DMS 273 treated with DMSO at 0.1 percent for 48 hours (cell line): ENCODE measurements at places on chromosomes 16 and 17.
A peak's percentile ranks its signal among the peaks of the same experiment; 100 is the strongest.

GRCh38 chr16:20301840-20302239, 25.5 kb downstream of the GP2 start:
- DNase-seq = no peak

GRCh38 chr16:66399930-66400329, 27.2 kb upstream of the BEAN1 start:
- peak; percentile 10 for DNase-seq

DNA sequence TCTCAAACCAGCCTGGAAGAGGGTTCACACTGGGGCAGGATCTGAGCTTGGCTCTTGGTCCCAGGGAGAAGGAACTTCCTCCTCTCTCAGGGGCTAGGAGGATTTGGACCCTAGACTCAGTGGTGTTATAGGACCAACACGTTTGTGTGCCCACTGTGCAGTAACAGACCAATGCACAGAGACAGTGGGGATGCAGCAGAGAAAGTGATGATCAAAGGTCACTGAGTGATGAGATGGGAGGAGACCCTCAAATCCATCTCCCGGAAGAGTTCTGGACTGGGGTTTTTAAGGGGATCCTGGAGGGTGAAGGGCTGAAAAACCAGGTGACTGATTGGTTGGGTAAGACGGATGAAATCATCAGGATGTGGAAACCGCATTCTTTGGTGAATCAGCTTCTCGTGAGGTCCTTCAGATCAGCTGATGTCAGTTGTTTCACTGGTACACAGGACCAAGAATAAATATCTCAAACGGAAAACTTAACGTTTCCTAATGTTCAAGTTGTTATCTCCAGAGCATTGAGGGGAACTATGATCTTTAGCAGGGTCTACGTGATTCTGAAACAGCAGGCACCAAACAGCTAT, 3.3 kb upstream of the VAC14 start:
- no peak for DNase-seq

DNA sequence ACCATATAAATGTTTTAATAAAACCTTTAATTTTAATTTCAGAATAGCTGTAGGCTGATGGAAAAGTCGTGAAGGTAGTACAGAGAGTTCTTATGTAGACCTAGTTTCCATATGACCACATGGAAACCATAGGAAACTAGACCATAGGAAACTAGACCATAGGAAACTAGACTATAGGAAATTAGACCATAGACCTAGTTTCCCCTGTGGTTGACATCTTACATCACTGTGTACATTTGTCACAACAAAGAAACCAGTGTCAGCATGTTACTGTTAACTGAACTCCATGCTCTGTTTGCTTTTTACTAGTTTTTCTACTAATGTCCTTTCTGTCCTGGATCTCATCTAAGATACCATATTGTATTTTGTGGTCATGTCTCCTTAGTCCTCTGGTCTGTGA, 14.6 kb downstream of the NUDT7 start:
- DNase-seq = no peak

- no peak for DNase-seq
These were observed 196.1 kb downstream of the NTN1 start for GRCh38 chr17:9217151-9218056.

DNA sequence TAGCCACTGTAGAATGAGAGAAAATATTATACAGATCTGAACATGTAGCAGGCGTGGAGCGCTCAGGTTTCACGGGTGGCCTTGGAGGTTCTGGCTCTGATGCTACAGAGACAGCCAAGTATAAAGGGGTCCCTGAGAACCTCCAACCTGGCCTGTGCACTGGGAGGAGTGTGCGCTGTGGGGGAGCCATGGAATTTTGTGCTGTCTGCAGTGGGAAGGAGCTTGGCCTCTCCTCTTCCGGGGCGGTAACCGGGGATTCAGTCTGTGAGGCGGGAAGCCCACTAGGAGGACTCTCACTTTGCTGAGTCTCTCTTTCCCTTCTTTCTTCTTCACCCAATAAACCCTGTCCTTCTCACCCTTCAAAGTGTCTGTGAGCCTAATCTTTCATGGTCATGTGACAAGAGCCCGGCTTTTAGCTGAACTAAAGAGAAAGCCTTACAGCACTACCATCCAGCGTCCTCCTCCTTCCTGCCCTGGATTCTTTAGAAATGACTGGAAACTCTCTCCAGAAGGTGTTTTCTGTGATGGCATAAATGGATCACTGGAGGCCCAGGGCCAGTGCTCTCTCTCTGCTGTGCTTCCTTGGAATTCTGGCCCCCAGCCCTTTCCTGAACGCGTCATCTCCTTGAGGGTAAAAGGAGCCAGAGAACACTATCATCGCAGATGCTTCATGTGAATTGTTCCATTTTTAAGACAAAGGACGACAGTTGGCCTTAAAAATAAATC, 232.1 kb upstream of the CACNG5 start:
- DNase-seq = no peak

DNA sequence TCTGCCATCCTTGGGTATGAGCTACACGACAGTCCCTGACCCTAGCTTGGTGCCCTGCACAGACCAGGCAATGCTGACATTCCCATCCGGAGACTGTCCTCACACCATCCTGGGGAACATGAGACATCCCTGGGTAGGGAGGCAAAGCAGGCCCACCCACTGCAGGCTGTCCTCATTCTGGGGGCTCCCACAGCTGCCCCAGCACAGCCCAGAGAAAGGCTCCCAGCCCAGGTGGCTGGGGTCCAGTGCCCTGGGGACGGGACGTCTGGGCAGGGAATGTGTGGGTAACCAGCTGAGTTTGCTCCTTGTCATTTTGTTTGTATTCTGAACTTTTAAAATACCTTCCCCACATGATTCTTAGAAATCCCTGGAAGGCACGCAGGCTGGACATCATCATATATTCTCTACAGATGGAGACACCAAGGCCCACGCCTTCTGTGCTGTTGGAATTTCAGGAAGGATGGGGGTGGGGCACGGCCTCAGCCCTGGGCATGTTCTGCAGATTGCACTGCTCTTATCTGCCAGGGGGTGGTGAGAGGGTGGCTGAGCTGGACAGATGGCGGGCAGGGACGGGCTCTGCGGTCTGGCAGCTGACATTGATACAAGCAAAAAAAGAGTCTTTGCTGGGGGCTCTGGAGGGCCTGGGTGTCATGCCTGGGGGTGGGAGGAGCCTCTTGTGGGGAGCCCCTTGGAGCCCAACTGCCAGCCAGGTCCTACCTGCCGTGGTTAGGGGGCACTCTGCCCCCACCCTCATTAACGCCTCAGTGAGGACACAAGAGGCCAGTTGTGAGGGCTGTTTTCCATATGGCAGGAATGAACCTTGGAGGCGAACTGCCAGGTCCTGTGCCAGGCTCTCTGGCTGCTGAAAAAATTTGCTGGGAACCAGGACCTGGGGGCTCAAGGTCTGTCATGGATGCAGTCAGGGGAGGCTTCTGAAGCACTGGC, 28.4 kb downstream of the LRRC75A start:
- DNase-seq = peak; percentile 79

- no peak for DNase-seq
These were observed 18.2 kb upstream of the NOS2 start for GRCh38 chr17:27818401-27819105.

GRCh38 chr17:74566132-74566753, 1.1 kb downstream of the CD300H start:
- DNase-seq = no peak

- DNase-seq = no peak
These were observed 49.2 kb upstream of the HS3ST2 start for GRCh38 chr16:22764662-22765327.

GRCh38 chr16:82682767-82683166, 56.0 kb downstream of the CDH13 start:
- DNase-seq = no peak

GRCh38 chr16:31080756-31081419, 6.7 kb downstream of the ZNF646 start:
- DNase-seq = no peak

- no peak for DNase-seq
These were observed 1.4 kb downstream of the PPP1R9B start for GRCh38 chr17:50149091-50149416.

DNA sequence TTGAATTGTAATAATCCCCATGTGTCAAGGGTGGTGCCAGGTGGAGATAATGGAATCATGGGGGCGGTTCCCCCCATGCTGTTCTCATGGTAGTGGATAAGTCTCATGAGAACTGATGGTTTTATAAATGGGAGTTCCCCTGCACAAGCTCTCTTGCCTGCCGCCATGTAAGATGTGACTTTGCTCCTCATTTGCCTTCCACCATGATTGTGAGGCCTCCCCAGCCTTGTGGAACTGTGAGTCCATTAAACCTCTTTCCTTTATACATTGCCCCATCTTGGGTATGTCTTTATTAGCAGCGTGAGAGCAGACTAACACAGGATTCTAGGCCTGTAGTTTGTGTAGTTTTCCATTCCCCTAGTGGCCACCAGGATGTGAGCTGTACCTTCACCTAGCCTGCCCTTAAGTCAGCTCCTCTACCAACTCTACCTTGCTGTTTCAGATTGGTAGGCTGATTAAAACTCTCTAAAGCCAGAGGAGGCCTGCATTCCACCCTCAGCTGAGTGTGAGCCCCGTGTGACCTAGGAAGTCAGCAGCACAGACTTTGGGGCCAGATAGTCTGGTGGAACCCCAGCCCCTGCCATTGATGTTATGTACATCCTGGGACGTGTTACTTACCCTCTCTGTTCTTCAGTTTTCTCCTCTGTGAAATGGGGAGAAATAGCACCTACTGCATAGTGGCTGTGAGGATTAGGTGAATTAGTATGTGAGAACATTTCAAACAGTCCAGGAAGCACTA, 252.4 kb upstream of the CACNG5 start:
- no peak for DNase-seq

GRCh38 chr17:61504697-61505096, 52.5 kb downstream of the TBX4 start:
- no peak for DNase-seq

DNA sequence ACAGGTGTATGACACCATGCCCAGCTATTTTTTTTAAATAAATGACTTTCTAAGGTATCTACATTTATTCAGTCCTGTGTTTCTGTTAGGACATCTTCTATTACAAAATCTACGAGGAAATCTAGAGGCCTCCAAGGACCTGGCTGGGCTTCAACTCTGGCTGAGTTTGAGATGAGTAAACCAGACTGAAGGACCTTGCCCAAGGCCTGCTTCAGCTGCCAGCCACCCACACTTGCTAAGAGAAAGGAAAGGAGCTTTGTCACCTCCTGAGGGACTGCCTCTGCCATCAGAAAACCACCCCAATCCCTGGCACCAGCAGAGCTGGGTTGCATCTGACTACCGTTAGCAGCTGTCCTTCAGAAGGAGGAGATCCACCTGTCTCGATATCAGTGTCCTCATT, 1.3 kb upstream of the MYO1D start:
- DNase-seq = no peak

DNA sequence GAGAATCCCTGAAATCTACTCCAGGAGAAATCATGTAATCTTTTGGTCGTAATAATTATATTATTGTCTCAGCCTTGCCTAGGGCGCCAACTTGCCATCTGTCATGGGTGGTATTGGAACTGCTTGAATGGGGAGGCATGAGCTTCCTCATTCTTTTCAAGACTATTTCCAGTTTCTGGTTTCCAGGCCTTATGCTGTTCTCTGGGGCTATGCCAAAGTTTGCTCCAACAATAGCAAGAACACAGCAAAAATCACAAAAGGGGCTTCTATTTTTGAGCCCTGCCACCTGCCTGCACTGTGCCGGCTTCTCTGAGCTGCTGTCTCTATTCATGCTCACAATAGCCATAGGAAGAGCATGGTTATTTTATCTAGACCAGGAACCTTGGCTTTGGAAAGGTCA, 111.7 kb downstream of the SPECC1 start:
- DNase-seq = peak; percentile 82

GRCh38 chr17:3505008-3505407, 29.2 kb downstream of the ASPA start:
- DNase-seq = no peak

- DNase-seq = no peak
These were observed 52.4 kb downstream of the CA10 start for GRCh38 chr17:52106072-52106471.

DNA sequence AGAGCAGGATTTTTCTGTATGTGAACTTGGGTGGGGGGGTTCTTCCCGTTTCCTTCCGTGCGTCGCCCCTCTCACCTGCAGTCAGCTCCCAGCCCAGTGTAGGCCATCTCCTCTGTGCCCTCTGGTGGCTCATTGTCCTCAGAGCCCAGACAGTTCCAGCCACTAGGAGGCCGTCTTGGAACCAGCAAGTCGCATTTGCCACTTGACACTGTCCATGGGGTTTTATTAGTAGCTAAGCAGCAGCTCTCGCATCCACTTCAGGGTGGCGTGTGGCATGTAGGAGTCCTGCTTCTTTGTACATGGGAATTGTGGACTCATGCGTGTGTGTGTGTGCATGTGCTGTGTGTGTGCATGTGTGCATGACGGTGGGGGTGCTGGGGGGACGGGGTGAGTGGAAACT, 74.0 kb downstream of the SEC14L1 start:
- no peak for DNase-seq

DNA sequence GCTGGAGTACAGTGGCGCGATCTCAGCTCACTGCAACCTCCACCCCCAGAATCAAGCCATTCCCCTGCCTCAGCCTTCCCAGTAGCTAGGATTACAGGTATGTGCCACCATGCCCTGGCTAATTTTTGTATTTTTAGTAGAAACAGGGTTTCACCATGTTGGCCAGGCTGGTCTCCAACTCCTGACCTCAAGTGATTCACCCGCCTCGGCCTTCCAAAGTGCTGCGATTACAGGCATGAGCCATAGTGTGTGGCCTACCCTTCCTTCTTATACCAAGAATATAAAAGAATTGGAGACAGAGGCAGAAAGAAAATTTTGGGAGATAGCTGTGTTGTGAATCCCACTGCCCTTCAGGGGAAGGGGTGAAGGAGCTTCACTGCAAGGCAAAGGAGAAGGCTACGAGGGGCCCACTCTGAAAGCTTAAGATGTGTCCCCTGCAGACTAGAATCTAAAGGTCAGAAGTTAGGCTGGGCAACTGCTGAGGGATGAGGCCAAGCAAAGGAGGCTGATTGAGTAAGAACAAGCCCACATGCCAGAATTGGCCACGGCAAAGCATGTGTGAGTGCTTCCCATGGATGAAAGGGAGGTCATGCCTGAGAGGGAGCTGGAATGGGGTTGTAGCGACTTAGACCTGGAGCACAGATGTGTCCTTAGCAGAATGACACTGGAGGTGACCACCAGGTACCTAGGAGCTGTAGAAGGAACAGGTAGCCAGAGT, 8.4 kb upstream of the CRYBA1 start:
- DNase-seq = no peak

- no peak for DNase-seq
These were observed 731.8 kb downstream of the CDH11 start for GRCh38 chr16:64390102-64390501.
